Activated CD8-positive, alpha-beta memory T cell treated with anti-CD3 and anti-CD28 coated beads for 4 hours (primary cell): ENCODE measurements at places on chromosomes 3 and 15.

DNA sequence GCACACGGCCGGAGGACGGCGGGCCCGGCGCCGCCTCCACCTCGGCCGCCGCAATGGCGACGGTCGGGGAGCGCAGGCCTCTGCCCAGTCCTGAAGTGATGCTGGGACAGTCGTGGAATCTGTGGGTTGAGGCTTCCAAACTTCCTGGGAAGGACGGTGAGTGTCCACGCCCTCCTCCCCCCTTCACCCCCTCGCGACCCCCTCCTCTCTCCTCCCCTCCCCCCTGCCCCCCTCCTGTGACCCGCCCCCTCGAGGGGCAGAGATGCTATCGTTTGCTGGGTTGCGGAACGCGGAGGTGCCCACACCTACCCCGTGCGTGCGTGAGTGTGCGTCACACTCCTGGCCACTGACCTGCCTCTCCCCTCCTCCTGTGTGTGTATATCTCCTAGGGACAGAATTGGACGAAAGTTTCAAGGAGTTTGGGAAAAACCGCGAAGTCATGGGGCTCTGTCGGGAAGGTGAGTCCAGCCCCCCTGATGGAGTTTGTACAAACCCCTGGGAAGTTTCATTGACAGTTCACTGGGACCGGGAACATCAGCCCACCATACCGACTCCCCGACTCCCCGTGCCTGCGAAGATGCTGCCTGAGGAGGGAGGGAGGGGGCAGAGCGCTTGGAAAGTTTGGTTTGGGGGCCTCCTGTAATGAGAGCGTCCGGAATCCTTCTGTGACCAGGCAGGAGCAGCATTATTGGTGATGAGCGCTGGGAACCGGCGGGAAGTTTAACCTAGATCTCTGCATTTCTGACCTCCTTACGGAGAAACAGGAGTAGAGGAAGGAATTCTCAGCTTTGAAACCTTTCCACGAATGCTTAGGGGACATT lies 795 bp upstream of the SCAANT1 start:
- DNase-seq, result peak; percentile 30

- DNase-seq, result no peak
These were observed 88.7 kb upstream of the C15orf39 start for GRCh38 chr15:75112848-75113492.

DNA sequence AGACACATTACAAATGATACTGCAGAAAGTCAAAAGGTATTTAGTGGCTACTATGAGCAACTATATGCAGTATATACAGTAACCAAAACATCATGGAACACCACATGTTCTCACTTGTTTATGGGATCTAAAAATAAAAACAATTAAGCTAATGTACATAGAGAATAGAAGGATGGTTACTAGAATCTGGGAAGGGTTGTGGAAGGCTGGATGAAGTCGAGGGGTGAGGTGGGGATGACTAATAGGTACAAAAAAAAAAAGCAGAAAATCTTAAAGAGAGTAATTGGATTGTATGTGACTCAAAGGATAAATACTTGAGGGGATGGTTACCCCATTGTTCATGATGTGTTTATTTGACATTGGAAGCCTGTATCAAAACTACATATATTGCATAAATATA lies 848.8 kb upstream of the GBE1 start:
- no peak for DNase-seq

- no peak for DNase-seq
These were observed 688 bp downstream of the SETD5 start for GRCh38 chr3:9397906-9398699.

- no peak for DNase-seq
These were observed 57.2 kb downstream of the PPP2R3A start for GRCh38 chr3:136022529-136023263.

GRCh38 chr3:149732234-149732633 lies 20.1 kb downstream of the COMMD2 start:
- DNase-seq, result no peak

DNA sequence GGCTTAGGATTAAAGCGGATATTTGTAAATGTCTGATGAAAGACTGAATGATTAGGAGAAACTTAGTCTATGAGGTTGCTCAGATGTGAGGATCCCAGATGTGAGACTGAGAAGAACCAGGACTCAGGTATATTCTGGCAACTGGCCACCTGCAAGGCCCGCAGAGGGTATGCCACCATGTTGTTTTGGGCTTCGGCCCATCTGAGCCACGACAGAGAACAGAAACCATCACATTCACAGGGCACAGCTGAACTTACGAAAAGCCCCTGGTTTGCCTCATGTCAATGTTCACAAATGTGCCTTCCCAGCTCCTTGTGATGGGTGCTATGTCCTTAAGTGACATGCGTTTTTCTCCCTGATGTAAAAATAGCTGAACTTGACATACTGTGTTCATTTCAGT lies 412.5 kb upstream of the RORA start:
- DNase-seq, result no peak

GRCh38 chr15:52745326-52746161 lies 44.6 kb downstream of the ONECUT1 start:
- DNase-seq, result no peak

GRCh38 chr3:45479621-45480035 lies 91.3 kb downstream of the LARS2 start:
- DNase-seq, result no peak

DNA sequence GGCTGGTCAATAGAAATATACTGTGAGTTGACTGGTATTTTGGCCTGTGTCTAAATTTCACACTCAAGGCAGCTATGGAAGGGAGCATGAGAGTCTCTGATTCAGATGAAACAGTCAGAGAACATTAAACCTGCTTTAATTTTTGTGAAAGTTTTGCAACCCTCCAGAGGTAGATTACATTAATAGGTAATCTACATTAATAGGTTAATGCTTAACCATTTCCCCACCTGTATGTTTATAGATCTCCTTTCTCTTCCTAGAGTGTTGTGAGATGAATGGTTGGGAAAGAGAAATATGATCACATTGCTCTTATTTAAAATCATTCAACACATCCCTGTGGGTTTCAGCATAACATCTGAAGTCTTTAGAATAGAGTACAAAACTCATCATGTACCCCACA lies 586.9 kb upstream of the DPPA4 start:
- no peak for DNase-seq

GRCh38 chr3:24069045-24069444 lies 124.0 kb downstream of the NR1D2 start:
- no peak for DNase-seq

DNA sequence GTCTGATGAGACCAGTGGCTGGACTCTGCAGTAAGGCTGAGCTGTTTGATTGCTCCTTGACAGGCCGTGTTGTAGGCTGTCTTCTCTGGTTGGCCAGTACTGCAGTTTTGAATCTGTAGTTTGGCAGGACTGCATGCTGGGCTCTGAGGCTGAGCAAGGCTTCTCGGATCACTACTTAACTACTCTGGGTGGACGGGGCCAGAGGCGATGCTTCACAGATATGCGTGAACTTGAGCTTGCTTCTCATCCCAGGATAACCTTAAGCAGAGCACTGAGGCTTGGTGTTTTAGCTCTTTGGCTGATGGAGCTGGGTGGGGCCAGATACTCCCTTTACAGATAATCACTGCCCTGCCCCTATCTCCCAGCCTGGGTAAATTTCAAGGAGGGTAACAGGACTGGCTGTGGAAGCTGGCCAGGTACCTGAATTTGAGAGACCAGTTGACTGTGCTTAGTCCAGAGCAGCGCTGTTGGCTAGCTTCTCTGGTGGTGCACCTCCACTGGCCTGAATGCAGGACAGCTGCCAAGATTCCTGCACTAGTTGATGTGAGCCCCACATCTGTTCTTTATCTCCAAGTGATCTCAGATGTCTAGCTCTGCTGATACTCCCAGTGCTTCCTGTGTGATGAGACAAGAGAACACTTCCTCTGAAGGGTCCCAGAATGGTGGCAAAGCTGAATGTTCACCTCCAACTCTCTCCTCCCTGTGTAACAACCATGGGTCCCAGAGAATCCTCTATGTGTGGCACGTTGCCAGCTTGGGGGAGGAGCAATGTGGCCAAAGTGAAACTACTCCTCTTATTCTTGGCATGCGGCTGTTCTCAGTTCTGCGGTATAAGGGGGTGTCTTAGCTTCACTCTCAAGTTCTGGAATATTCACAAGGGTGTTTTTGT lies 37.9 kb downstream of the RPL39L start:
- DNase-seq, result peak; percentile 31

DNA sequence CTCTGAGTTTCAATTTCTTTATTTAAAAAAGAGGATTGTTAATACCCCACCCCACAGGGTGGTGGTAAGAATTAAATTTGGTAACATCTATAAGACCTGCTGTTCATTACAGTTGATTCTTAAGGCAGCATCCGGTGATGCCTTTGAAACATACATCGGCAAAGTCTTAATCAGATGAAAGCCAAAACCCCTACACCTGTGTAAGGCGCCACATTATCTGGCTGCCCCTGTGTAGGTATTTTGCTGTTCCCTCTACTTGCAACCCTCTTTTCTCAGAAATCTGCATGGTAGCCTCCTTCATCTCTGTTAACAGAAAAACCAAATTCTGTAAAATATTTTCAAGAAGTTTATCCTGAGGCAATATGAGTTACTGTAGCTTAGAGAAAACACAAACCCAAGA lies 90.0 kb downstream of the ST6GAL1 start:
- no peak for DNase-seq

- DNase-seq, result no peak
These were observed 30.7 kb upstream of the DUSP7 start for GRCh38 chr3:52086976-52087663.

- DNase-seq, result no peak
These were observed 40.2 kb upstream of the FAM107A start for GRCh38 chr3:58617338-58617761.

DNA sequence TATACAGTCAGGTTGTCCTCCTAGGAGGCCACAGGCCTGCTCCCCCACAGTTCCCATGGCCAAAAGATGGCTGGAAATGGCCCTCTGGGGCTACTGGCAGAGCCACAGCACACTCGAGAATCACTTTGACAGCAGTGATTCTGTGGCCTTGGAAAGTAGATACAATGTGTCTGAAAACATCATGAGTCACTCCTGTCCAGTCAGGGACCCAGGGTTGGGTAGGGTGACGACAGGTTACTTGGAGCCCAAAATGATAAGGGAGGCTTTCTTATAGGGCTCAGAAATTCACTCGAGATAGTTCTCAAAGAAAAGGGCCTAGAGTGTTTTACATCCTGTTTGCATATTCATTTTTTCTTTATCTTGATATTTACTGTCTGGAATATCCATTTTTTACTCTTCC lies 24.3 kb downstream of the MRPS25 start:
- no peak for DNase-seq

- no peak for DNase-seq
These were observed 1.6 kb upstream of the SYNM start for GRCh38 chr15:99103279-99103678.

DNA sequence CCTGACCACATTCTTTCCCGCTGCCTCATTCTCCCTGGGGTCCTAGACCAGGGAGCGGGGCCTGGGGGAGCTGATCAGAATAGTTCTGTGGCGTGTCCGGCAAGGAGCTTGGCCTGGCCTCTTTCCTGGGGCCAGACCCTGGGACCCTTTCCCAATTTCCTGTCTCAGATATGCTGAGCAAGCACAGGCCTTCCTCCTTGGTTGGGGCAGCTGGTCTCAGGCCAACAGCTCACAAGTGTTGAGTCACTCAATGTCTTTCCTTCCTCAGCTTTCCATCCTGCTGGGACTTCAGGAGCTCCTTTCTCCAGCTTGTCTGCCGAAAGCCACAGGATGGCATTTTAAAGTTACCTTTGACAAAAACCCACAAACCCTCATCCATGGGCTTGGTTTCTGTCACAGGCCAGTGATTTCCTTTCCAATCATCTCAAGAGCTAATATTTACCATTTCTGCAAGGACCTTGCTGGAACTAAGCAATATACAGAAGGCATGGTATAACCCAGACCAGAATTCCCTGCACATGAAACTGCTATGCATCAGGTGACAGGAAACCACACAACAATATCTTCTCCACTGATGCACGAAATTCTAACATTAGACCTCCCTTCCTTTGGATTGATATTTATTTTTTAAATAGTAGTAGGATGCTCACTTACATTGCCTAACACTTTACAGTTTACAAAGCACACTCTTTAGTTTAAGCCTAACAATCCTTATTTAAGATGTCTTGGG lies 19.5 kb upstream of the TIMP4 start:
- DNase-seq, result no peak

GRCh38 chr15:30043211-30043655 lies 39.5 kb upstream of the GOLGA8J start:
- no peak for DNase-seq

DNA sequence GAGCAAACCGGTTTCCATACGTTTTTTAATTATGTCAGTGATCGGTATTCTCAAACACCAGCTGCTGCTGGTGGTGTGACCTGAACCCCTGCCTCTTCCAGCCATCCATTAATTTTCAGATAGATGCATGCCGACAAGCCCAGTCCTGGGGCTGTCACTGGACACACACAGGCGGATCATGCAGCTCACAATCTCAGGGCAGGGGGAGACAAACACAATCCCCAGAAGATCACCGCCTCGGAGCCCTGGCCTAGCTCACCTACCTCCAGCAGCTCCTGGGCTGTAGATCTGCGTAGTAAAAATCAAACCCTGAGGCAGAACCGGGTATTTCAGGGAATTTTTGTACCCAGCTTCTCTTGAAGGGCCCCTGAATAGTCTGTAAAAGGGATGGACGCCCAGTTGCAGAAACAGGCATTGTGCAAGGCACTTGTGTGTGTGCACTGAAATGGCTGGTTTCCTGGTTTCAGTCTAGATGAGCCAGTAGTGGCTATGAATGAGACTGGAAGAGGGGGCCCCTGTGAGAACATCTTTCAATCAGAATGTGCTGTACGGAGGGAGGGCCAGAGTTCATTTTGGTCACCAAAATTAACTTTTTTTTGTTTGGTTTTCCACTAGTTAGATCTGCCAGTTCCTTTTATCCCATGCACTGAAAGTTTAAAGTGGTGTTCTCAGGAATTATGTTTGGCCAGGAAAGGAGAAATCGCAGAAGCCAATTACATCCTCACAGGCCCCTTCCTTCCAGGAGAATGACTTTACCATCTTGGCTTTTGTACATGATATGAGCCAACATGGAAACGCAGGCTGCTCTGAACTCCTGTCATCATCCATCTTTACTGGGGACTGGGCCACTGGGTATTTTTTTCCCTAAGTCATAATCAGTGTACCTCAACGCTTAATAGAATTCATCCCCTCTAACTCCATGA lies 55.0 kb upstream of the RPL32 start:
- no peak for DNase-seq

- DNase-seq, result no peak
These were observed 419.0 kb downstream of the CNTN4 start for GRCh38 chr3:2517500-2518172.

DNA sequence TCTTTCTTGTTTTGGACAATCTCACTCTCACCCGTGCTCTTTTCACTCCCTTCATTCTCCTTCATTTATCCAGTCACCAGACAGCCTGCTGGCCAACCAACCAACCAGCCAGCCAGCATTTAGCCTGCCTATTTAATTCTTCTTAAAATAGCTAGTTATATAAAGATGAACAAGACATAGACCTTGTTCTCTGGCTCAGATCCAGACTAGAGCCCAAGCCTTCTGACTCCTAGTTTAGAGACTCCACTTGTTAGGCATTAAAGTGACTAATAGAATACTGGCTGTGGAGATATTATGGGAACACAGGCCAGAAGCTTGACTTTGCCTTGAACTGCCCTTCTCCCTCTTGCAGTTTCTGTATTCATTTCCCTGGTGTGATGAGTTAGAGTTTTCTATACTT lies 215.3 kb upstream of the THRB start:
- no peak for DNase-seq
